Fibroblast of skin of left quadriceps (primary cell): ENCODE measurements at places on chromosomes 2 and 18.

DNA sequence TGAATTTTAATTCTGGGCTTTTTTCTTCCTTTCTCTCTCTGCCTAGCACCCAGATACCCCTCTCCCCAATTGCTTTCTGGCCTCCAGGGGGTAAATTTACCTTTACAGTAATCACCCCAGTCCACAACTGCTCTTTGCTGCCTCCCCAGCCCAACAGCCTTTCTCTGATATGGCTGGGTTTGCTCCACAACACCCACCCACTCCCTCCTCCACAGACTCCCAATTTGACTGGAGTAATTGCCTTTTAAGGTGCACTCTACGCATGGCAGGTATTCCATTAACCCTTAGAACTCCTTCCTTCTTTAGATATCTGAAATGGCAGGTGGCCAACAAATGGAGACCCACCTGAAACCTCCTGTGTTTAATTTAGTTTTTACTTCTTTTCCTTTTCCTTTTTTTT, 3.6 kb downstream of the CELF4 start:
- DNase-seq = no peak

GRCh38 chr2:159164457-159164911, 122.0 kb downstream of the WDSUB1 start:
- DNase-seq = no peak

- DNase-seq = no peak
Measured at GRCh38 chr2:111519071-111519470, 364.9 kb downstream of the ANAPC1 start.

GRCh38 chr2:183172220-183172887, 48.1 kb downstream of the NUP35 start:
- no peak for DNase-seq

- DNase-seq = no peak
Measured at GRCh38 chr2:135825550-135826176, 11.3 kb downstream of the LCT start.

DNA sequence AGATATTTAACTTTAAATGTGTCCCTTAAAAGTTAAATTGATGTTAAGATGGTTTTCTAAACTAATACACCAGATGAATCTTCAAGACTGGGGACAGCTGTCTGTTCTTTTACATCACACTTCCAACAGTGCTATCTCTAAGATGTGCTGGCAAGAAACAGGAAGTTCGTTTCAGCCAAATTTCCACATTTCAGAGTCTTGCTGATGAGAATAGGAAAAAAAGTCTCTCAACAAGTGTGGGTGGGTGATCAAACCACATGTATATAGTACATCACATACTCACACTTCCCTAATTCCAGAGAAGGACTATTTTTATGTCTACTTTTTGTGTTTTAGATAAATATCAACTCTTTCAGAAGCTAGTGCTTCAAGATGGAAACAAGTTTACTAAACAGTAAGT, 1712.8 kb upstream of the TMEFF2 start:
- no peak for DNase-seq

GRCh38 chr18:48300463-48300961, 108.7 kb downstream of the ZBTB7C start:
- no peak for DNase-seq

DNA sequence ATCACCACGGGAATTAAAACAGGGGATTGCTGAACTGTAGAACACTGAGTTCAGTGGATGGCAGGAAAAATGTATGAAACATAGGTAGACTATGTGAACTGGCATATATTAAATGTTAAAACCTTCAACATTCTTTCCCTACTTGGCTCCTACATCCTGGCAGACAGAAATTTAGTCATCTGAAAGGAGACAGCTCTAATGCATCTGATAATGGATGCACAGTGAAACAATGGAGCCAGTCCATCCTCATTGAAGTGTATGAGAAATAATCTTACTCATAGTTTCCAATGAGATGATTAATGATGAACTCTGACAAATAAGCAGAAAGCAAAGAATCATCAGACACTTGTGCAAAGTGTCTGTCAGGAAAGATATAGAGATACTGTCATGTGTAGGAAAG, 1629.7 kb upstream of the TMEFF2 start:
- no peak for DNase-seq

DNA sequence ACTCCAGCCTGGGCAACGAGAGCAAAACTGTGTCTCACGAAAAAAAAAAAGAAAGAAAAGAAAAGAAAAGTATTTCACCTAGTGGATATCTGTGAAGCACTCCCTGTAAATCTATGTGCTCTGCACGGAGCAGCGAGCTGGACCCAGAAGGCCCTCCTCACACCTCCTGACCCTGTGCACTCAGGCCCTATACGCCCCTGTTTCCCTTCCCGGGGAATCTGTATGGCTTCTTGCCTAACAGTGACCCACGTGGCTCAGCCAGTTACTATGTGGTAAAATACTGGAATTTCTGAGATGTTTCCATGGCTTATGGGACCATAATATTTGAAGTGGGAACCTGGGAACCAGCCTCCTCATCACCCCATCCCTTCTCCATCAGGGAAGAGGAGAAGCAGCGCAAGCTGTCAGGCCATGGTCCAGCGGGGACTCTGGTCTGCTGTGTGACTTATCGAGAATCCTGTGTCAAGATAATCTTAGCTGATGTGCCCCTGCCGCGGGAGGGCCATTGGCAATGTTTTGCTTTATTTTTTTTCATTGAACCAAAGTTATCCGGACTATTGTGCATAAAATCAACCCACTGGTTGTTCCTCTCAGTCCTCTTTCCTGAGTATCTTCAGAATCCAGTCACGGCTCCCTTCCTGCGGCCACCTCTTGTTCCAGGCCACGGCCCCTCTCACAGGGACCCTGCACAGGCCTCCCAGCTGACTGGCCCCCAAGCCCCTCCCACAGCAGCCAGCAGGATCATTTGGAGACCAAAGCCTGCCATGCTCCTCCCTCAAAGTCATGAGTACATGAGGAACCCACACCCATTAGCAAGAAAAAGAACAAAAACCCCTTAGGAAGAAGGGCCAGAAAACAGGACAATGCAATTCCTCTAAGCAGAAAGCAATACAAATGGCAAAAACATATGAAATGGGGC, 30.6 kb downstream of the SDC1 start:
- DNase-seq = no peak

DNA sequence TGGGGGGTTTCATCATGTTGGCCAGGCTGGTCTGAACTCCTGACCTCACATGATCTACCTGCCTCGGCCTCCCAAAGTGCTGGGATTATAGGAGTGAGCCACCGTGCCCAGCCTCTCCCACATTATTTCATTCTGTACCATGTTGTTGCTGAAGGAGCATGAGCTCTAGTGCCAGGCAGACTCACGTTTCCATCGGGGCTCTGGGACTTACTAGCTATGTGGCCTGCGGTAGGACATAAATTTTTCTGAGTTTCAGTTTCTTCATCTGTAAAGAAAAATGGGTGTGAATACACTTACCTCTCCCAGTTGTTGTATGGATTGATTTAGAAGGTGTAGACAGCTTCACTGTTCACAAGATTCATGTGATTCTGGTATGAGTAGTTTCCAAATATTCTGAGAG, 30.8 kb upstream of the CCL20 start:
- DNase-seq = no peak
